CD4-positive, alpha-beta memory T cell (primary cell): ENCODE measurements at places on chromosomes 7 and 10.

GRCh38 chr7:157666530-157667040 lies 329.8 kb downstream of the DNAJB6 start:
- DNase-seq = no peak

- no peak for DNase-seq
These were observed 121.6 kb downstream of the PRKAG2 start for GRCh38 chr7:151755131-151755801.

DNA sequence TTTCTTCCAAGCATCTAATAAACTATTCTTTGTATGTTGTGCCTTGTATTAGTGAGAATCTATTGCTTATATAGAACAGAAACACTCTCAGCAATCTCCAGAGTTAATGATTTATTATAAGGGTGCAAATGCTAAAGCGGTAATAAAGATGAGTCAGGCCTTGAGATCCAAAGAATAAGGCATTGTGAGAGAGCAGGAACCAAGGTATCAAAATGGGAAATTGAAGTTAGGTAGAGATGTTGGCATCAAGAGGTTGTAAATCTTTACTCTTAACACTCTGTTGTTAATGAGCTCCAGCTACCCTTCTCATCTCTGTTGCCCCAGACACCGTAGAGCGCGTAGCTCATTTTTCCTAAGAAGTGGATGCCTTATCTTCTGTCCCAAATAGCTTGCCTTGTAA lies 375.2 kb downstream of the ARL4A start:
- DNase-seq = no peak

GRCh38 chr10:129851941-129852640 lies 112.0 kb downstream of the EBF3 start:
- DNase-seq = no peak

DNA sequence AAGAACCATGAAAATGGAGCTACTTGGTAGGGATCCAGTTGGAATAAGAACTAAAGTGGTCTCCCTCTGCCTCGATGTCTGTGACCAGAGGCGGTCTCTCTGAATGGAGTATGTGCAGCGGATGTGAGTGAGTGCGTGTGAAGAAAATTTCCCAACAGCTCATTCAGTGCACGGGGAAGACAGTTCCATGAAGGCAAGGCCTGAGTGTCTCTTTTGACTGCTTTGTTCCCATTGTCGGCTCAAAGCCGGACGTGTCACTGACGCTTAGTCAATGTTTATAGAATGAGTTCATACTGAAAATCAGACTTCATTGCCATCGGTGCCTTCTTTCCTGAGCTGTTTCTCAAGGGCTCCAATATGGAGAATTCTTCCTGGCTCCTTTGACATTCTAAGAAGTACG lies 55.3 kb upstream of the GRB10 start:
- DNase-seq = no peak

DNA sequence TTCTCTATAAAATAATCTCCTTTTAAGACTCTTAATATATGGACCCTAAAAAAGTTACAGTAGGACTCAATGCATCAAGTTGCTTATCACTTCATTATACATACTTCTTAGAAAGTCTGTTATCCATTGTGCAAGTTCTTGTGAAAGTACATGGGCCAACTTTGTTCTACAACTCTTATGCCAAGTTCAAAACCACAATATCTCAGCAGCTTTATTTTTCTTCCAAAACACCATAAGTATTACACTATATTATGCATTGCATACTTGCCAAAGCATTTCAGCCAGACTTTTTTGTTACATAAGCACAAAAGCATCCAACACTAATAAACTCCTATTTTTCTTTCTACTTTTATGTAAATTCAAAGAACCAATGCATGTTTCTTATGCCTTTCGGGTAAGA lies 94.4 kb downstream of the AHR start:
- DNase-seq = no peak

DNA sequence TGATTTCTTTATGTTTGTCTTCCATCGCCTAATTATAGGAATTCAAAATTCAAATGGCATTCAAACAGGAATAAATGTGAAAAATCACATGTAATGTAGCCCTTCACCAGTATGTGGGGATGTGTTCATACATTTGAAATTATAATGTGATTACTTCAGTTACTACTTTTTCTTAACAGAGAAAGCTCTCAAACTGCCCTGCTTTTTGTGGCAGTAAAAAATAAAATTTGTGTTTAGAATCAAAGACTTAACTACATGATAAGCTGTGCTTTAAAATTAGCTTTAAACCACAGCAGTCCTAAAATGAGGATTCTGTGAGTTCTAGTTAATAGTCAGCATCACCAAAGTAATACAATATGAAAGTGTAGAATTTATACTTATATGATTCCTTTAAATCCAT lies 7.8 kb upstream of the HERC4 start:
- no peak for DNase-seq

GRCh38 chr7:129952086-129952652 lies 591 bp downstream of the UBE2H start:
- peak; percentile 29 for DNase-seq

DNA sequence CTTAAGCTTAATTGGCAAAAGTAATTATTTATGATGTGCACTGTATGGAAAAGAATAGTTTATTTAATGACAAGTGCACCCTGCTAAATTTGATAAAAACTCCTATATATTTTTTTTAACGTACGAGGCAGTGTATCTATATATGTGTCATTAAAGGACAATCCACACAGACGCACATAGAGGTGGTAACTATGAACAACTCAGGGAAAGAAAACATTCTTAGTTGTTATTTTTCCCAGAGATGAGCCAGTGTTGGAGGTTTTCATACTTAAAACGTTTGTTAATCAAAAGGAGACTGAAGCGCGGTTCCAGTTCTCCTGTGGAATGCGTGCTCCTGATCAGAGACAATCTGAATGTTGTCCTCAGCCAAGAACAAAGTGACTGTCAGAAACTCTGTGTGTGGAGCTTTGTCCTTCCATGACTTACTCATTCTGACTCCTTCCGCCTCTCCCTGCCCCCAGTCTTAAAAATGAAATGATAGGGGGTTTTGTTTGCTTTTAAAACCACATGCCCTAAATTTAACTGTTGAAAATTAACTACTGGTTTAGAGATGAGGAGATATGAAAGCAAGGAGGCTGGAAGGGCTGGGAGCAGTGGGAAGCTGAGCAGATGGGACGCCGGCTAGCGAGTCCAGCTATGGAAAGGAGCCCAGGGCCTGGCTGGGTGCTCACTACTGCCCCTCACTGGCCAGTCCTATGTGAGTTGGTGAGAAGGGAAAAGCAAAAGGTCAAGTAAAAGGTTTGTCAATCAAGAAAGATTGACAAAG lies 99.6 kb downstream of the SVIL start:
- no peak for DNase-seq

GRCh38 chr7:132655131-132655727 lies 79.0 kb upstream of the PLXNA4 start:
- peak; percentile 43 for DNase-seq

GRCh38 chr7:29105752-29106668 lies 40.3 kb downstream of the CPVL start:
- no peak for DNase-seq

DNA sequence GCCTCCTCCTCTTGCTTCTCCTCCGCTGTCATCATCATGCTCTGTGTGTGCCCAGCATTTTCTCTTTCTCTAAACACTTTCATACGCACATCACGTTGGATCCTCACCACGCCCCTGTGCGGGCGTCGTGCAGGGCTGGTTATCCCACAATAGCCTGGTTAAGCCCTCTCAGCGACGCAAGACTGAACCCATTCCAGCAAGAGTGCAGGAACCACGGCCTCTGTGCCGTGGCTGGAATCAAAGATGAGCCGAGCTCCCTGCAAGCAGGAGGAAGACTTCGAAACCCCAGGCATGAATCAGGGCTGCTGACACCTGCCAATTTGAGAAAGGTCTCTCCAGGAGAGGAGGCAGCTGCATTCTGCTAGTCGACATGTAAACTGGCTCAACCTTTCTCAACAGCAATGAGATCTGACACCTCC lies 74.8 kb upstream of the FOXK1 start:
- DNase-seq = no peak

GRCh38 chr7:84263106-84263505 lies 68.5 kb upstream of the SEMA3A start:
- no peak for DNase-seq

DNA sequence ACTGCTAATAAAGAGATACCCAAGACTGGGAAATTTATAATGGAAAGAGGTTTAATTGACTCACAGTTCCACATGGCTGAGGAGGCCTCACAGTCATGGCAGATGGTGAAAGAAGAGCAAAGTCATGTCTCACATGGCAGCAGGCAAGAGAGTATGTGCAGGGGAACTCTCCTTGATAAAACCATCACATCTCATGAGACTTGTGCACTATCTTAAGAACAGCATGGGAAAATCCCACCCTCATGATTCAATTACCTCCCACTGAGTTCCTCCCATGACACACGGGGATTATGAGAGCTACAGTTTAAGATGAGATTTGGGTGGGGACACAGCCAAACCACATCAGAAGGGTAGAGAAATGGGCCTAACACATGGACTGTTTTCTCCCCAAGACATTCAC lies 156.3 kb downstream of the CCDC71L start:
- no peak for DNase-seq

DNA sequence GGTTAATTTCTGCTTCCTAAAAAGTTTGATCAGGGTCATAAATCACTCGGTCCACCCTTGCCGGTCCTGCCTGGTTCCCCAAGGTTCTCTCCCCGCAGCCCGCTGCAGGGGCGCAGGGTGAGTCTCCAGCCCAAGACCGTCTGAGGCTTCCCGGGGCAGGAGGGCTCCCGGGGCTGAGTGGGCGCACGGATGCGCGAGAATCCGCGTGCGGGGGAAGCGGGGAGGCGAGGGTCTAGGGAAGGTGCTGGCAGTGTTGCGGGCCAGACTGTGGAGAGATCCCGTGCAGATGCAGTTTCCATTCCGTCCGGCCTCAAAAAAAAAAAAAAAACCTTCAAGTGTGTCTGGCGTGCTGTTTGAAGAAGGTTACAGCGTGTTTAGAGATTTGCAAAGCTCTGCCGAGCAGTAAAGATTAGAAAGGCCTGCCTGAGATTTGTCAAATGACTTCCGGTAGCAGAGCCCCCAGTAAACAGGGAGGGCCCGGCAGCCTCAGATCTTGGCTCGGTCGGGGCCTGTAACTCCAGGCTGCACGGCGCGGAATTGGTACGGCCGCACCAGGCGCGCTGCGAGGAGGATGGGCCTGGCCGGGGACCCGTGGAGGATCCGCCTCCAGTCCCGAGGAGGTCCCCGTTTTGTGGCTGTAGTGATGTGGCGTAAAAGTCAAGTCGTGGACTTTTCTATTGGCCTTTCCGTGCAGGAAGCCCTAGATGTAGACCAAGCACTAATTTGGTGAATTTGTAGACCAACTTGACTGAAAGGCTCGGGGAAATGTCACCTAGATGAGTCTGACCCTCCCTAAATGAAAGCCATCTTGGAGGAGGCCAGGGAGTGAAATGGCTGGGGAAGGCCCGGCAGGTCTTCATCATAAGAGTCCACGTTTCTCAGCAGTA lies 293.2 kb upstream of the NFE2L3 start:
- no peak for DNase-seq

GRCh38 chr7:74057216-74057925 lies 26.2 kb upstream of the LIMK1 start:
- DNase-seq = no peak

GRCh38 chr10:29658984-29659965 lies 24.5 kb upstream of the SVIL start:
- DNase-seq = peak; percentile 83

- DNase-seq = no peak
These were observed 39.5 kb downstream of the NT5C2 start for GRCh38 chr10:103153302-103154197.

GRCh38 chr7:99451936-99452335 lies 13.2 kb downstream of the CPSF4 start:
- no peak for DNase-seq

DNA sequence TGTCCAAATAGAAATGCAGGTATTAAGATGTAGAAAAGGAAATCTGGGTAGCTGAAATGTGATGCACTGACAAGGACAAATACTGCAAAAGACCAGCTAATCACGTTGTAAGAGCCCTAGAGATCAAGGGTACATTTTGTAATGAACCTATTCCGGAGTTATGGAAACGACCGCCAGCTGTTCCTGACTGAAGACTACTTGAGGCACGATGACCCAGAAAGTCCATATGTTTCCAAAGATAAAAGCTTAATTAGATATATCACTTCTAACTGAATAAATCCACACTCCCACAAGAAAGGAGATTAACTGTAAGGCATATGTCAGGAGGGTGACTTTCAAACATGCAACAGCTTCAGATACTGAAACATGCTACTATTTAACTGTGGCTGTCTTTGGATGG lies 253.5 kb downstream of the NSUN6 start:
- DNase-seq = no peak
